ENCODE measurements at places on chromosomes 1 and 21. TPM values are rescaled to one million over a fixed set of nuclear protein-coding genes. Genes with fewer than 3 reads are reported as not detected.

MCOLN3 gene
- 0.28 TPM for total RNA-seq

TNNI3K gene
- total RNA-seq: 1.1 TPM

LRP8 gene
- total RNA-seq: 11.5 TPM

S100A7A gene
- not detected for total RNA-seq

MAGOH gene
- 36.1 TPM for total RNA-seq

CCSAP gene
- total RNA-seq: 5.9 TPM

All from smooth muscle cell of bladder (primary cell).